ENCODE measurements at places on chromosomes 11 and 22.

- no peak for DNase-seq
Observed at GRCh38 chr11:118415739-118416068, 14.3 kb downstream of the ATP5MG start.

DNA sequence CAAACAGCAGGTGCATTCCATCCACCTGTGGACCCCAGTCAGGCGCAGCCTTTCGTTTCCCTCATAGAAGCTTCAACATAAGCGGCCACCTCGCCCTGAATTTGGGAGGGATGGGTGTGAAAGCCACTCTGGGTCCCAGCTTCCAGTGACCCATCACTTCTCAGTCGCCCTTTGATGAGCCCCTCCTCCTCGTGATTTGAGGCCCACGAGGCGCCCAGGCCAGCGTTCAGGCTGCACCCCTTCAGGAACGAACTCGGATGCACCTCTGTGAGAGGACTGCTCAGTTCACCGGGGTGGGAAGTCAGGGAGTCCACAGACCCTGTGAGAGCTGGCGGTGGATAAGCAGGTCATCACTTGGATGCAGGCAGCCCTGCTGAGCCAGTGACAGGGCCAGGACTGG, 1118.2 kb downstream of the BRD1 start:
- no peak for DNase-seq

GRCh38 chr22:20937794-20938671, 20.8 kb downstream of the CRKL start:
- DNase-seq = no peak

DNA sequence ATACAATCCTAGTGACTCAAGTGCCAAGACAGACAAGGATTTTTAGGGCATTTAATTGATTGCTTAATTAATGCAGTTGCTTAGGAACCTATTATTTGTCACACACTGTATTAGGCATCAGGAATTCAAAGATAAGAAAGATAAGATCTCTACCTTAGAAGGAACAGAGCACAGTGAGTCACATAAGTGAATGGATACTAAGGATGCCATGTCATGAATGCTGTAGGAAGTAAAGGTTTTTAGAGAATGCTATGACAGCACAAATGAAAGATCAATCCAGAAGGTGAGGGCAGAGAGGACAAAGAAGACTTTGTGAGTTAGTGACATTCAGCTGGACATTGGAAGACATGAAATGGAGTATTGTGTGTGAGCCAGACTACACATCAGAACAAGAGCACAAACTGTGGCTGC, 147.9 kb upstream of the DDI1 start:
- DNase-seq = no peak

- DNase-seq = no peak
Observed at GRCh38 chr11:3738241-3738640, 59.1 kb downstream of the NUP98 start.

- no peak for DNase-seq
Observed at GRCh38 chr11:103980108-103980507, 56.3 kb upstream of the DDI1 start.

GRCh38 chr22:44620129-44620840, 81.7 kb upstream of the PRR5 start:
- DNase-seq = peak; percentile 30

Measured in DMS 273 treated with DMSO at 0.1 percent for 48 hours (cell line).